ENCODE measurements at places on chromosomes 5 and 9. TPM values are rescaled to one million over a fixed set of nuclear protein-coding genes. Genes with fewer than 3 reads are reported as not detected.

- DNase-seq, result no peak
These were observed 5.4 kb downstream of the GOLM1 start for GRCh38 chr9:86093788-86094555.

Gene SLC4A9
- not detected for total RNA-seq

DNA sequence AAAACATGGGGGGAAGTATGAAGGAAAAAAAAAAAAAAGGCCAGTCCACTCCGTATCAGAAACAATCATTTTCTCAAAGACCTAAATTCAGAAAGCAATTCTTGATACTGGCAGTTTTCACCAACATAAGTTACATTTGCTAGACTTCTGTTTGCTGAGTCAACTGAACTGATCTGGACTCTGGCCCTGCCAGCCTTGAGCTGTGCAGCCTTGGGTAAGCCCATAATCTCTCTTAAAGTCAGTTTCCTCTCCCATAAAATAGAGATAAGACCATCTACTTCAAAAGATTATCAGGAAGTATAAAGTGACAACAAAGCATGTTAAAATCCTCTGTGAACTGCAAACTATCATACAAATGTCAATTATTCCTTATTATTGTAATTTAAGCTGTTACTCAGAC is 106.8 kb downstream of the MAPKAP1 start:
- DNase-seq, result no peak

DNA sequence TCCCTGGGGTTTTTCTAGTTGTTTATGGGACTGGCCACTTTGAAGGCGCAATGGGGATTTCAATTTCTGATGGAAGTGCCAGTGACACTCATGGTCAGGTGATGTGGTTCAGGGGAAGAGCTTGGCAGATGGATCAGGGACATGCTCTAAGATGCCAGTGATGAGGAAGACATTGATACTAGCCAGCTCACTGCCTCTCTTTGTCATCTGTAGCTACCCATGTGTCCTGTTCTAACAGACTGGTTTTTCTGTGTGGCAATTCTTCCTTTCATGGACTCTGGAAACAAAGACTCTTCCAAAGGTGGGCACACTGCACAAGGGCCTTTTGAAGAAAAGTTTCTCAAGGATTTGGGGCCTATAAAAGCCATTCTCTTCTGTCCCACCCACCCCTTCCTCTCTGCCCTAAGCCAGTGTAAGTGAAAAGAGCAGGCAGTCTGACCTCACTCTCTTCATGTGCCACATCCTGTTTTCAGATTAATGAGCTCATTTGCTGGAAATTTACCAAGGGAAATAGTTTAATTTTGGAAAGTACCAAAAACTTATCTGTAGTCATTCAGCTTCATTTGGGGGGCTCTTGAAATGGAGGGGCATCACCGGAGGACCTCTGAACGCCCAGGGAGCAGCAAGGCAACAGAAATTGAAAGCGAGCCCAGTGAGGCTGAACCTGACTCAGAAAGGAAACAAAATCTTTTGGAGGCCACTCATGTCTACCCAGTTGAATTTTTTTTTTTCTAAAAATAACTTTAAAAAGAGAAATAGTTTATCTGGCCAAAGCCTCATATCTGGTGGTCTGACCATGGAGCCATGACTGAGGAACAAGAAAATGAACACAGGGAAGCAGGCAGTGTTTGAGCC is 4.9 kb upstream of the TRAF1 start:
- peak; percentile 66 for DNase-seq

DNA sequence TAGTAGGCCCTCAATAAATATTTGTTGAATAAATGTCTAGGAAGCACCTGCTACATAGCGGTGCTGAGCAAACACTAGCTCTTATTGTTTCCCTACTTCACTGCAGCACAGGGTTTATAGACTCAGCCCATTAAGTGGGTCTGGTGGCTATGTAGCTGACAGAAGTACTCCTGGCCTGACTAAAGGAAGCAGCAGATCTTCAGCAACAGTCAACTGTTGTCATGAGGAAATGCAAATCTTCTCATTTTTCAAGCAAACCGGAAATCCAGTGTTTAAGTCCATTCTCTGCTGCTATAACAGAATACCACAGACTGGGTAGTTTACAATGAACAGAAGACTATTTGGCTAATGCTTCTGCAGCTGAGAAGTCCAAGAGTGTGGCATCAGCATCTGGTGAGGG is 2.8 kb upstream of the TEX10 start:
- no peak for DNase-seq

Data from pulmonary artery endothelial cell (primary cell).